ENCODE measurements at places on chromosomes 13 and 19.

GRCh38 chr19:19463348-19464117 is 51.8 kb downstream of the TSSK6 start:
- peak; percentile 43 for DNase-seq

DNA sequence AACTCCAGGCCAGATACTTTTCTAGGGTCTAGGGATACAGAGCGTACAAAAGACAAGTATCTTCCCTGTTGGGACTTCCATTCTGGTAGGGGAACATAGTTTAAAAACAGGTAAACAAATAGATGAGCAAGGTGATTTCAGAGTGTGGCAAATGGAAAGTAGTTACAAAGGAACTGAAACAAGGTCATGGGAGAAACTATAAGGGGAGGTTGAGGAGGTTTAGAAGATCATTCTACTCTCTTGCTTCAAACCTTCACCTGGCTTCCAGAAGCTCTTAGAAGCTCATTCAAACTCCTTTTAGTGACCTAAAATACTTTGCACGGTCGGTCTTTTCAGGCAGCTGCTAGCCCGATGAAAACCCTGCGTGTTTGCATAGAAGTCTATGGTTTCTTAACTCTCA is 9.1 kb downstream of the FFAR2 start:
- no peak for DNase-seq

- DNase-seq, result no peak
Observed at GRCh38 chr13:51065372-51066090, 45.5 kb downstream of the C13orf42 start.

DNA sequence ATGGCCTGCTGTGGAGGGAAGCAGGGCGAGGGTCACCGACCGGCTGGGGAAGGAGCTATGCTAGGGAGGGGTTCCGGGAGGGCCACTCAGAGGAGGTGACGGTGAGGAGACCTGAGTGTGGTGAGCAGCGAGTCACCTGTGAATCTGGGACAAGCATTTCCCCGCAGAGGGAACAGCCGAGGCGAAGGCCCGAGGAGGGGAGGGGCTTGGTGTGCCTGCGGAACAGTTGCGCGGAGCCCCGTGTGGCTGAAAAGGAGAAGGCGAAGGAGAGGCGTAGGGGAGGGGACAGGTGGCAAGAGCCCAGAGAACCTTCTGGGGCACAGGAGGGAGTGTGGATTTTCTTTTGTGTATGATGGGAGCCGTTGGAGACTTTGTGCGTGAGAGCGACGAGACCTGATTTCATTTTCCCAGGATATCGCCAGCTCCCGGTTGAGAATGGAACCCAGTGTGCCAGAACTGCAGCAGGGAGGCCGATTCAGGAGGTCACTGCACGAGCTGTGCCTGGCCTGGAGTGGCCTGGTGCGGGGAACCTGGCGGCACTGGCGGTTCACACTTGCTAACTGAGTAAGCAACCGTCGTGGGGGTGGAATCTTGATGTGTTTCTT is 117.7 kb upstream of the ZNF507 start:
- DNase-seq, result no peak

DNA sequence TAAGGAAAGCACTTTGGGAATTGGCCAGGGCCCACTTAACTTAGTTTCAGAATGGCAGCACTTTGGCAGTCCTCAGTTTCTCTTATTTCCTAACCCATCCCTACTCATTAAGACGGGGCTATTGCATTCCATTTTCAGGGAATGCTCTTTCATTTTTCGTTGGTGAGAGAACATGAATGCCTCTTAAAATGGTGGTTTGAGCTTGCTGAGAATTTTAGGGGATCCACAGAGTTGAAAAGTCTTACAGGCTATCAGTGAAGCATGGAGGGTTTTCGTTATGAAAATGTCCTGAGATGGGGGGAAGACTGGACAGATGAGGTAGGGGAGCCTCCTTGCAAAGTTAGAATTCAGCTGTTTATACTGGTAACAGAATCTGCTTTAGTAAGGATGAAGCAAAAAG is 71.4 kb downstream of the LRCH1 start:
- no peak for DNase-seq

Measured in fibroblast of the conjunctiva (primary cell).